ENCODE measurements at places on chromosomes 16 and 17.

GRCh38 chr16:66751053-66751302 lies 431 bp downstream of the DYNC1LI2 start:
- DNase-seq: no peak

- DNase-seq: no peak
Observed at GRCh38 chr16:680625-680945, 375 bp downstream of the STUB1 start.

DNA sequence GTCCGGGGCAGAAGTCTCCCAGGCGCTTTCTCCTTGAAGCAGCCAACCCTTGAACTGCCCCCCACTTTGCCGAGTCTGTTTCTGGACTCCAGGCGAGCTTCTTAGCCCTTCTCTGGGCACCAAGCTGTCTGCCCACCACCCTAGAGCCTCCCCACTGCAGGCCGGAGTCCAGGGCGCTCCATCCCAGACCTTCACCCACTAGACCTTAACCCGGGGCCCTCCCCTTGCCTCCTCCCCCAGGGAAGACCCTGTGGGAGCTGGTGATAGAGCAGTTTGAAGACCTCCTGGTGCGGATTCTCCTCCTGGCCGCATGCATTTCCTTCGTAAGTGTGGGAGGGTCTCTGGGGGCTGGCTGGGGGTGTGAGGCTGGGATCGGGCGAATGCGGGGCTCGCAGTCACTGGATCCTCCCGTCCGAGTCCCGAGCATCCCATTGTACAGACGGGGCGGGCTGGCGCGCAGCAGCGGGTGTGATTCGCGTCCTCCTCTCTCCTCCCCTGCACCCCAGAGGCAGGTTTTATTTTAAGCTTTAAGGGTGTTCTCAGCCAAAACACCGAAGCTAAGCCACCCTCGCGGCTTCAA lies 1.1 kb downstream of the ATP2A1 start:
- no peak for DNase-seq

DNA sequence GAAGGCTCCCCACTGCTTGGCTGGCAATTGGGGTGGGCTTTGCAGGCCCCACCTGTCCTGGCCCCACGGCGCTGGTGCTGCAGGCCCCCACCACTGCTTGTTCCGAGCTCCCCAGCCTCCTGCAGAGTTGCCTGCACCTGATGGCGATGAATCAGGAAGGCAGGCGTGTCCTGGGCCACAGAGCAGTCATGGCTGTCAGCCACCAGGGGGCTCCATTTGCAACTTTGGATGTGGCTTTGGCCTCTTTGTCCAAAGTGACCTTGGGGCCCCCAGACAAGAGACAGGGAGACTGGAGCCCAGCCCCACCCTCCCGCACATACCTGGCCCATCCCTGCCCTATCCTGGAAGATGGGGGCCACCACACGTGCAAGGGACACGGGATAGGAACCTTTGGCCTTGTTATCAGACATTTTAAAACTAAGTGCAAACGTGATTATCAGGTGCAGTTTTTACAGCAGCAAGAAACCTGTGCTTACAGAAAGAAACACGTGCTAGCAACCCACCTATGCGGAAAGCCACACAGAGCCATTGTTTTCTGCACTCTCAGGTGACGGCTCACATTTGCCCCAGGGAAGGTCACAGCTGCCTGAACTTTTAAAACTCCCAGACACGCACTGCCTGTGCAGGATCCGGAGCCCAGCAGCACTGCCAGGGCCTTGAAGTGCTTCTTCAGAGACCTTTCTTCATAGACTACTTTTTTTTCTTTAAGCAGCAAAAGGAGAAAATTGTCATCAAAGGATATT lies at the start of gene DNASE1:
DNASE1 (plus strand) TSS at position 443 of the 743 bp plus-strand sequence. CDS start 683 bp downstream, outside the sequence.
- peak; percentile 68 for DNase-seq

DNA sequence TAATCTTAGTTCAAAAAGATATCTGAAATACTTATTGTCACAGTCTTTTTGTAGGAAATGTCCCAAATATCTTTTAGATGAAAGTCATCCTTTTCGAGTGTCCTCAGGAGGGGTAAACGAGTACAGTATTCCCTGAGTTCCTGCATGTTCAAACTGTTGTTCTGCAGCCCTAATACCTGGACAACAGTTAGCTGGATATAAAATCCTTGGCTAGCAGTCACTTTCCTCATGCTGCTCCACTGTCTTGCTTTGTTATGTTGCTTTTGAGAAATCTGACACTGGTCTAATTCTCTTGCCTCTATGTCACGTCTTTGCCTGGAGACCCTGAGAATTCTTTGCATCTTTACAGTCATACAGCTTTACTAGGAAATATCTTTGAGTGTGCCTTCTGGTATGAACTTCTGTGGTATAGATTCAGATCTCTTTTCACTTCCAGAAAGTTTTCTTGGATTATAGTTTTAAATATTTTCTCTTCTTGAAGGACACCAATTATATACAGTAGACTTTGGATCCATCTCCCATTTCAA lies 9.5 kb downstream of the MBTD1 start:
- no peak for DNase-seq

DNA sequence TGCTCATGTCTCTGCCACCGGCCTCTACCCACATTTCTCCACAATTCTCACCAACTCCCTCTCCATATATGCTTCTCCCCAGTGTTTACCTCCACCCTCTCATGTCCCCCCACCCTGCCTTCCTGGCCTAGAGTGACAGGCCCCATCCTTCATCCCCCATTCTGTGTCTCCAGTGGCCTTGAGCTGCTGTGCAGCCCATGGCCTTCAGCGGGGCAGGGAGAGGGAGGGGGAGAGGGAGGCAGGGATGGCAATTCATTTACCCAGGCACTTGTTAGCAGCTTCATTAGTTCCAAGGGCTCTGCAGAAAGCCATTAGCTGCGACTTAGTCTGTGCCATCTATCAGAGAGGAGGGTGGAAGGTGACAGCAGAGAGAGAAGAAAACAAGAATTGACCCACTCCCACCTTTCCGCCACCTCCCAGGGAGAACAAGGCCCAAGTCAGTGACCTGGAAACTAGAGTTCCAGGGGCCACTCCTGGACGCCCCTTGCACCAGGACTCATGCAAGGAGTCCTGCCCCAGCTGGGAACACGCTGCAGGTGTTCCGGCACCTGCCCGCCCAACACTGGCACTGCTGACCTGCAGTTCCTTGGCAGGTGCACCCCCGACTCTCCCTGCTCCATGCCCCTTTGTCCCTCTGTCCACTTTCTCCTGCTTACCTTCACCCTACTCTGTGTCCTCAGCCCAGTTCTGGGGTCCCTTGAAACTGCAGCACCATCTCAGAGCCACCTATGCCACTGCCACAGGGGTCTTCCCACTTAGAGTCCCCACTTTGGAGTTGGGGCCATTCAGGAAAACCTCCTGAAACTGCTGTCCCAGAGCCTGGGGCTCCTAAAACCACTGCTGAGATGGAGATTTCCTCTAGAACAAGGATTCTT lies 23.5 kb upstream of the PYY start:
- no peak for DNase-seq

- DNase-seq: no peak
Observed at GRCh38 chr17:31369266-31369665, 22.2 kb upstream of the RAB11FIP4 start.

DNA sequence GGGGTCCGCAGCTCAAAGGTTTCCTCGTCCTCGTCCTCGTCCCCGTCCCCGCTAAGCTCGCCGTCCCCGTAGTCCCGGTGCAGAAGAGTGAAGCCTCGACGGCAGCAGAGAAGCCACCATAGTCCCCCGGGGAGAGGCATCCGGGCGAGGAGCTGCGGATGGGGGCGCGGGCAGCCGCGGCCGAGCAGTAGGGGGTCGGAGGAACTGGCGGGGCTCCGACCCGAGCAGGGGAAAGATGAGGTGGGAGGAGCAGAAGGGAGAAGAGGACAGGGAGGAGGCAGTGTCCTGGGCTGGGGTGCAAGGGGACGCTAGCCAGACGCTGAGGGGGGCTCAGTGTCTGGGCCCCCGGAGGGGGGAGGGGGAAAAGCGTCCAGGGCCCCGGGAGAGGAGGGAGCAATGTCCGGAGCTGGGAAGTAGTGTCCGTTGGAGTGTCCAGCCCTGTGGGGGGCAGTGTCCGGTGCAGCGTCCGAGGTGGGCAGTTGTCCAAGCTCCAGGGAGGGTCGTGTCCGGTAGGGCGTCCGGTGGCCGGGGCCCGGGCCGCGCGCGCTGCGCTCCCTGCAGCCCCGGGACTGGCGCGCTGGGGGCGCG lies at the start of gene PLEKHH3:
PLEKHH3 (minus strand) TSS at position 571 of the 588 bp plus-strand sequence; CDS start at position 140, 431 bp downstream.
- no peak for DNase-seq

- DNase-seq: no peak
Observed at GRCh38 chr17:8593830-8594229, 36.7 kb downstream of the MYH10 start.

GRCh38 chr17:17784657-17785267 lies 52.0 kb downstream of the SREBF1 start:
- DNase-seq: peak; percentile 11

- DNase-seq: no peak
Observed at GRCh38 chr17:15507001-15507400, 39.6 kb upstream of the CDRT4 start.

DNA sequence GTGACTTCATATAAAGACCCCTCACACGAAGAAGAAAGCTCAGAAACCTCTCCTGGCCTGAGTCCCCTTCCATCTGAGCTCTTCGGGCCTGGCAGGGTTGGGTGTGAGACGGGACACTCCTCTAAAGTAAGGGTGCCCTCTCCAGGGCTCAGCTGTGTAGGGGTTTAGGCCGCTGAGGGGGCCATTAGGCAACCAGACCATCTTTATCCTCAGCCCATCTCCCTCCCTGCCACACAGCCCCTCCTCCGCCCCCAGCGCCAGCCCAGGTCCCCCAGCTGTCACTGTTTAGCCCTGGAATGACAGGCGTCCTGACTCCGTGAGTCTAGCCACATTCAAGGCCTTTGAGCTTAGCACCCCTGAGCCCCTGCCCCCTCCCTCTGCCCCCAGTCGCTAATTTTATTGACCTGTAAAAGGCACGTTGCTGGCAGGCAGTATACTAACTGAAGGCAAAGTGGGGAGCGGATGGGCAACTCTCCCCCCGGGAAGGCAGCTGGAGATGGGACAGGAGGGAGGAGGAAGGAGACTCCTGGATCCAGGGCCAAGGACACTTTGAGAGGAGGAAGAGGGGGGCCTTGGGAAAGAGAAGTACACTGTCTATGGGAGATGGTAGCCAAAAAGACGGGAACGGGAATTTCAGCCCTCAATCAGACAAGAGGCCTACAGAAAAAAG lies 592 bp upstream of the ZNF385C start:
- DNase-seq: no peak

GRCh38 chr17:71593078-71593477 lies 527.7 kb upstream of the SOX9 start:
- DNase-seq: no peak

- DNase-seq: no peak
Observed at GRCh38 chr16:66207883-66208265, 158.6 kb upstream of the CDH5 start.

DNA sequence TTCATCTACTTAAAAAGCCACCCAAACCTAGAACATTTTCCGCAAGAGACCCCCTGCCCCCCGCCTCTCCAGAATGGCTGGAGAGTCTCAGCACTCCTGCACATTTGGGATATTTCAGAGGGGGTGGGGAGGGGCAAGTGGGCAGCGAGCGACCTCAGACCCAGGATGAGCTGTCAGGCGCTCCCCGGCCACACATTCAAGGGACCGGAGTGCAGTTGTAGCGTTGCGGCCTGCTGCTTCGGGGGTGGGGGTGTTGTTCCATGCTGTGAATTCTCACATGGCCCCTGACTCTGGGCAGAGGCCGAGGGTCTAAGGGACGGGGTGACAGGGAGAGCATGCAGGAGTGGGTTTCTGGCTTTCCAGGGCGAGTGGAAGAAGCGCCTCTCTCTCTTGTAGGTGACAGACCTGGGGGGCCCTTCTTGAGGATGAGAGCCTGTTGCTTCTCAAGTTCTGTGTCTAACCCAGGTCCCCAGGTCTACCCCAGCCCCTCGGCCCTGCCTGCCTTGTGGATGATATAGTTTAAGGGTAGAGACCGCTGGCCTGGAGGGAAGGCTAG lies 231.2 kb downstream of the SEC14L1 start:
- peak; percentile 12 for DNase-seq

- no peak for DNase-seq
Observed at GRCh38 chr16:8941718-8942344, 21.9 kb downstream of the USP7 start.

DNA sequence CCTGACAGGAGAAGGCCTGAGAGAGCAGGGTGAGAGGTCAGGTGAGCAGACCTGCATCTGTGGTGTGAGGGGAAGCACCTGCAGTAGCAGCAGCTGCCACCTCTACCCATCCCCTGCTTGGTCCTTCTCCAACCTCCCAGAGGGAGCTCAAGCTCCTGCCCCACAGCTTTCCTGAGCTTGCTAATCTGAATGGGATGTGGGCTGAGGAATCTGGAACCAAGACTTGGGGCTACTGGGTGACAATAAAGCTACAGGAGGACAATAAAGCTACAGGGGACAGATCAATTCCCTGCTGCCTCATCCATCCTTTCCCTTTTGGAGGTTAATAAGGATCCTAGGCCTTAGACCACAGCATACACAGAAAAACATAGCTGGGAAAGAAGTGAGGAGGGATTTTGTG lies 4.9 kb upstream of the TBX4 start:
- DNase-seq: no peak

DNA sequence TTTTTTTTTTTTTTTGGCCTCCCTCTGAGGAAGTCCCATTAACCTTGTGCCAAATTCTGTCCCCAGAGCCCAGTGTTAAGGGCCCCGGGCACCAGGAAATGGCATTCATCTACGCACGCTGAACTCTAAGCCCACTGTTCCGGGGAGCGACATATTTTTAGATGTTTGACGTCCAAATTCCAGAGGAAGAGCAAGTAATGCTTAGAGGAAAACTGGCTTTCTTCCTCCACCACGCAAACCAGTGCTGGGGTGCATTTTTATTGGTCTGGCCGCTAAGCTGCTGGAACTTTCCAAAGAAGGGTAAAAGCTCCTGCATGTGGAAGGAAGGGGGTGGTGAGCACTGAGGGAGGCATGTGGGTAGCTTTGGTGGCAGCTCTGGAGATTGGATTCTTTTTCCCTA lies 8.3 kb downstream of the WFDC1 start:
- DNase-seq: no peak

- DNase-seq: no peak
Observed at GRCh38 chr16:66130296-66130905, 236.1 kb upstream of the CDH5 start.

DNA sequence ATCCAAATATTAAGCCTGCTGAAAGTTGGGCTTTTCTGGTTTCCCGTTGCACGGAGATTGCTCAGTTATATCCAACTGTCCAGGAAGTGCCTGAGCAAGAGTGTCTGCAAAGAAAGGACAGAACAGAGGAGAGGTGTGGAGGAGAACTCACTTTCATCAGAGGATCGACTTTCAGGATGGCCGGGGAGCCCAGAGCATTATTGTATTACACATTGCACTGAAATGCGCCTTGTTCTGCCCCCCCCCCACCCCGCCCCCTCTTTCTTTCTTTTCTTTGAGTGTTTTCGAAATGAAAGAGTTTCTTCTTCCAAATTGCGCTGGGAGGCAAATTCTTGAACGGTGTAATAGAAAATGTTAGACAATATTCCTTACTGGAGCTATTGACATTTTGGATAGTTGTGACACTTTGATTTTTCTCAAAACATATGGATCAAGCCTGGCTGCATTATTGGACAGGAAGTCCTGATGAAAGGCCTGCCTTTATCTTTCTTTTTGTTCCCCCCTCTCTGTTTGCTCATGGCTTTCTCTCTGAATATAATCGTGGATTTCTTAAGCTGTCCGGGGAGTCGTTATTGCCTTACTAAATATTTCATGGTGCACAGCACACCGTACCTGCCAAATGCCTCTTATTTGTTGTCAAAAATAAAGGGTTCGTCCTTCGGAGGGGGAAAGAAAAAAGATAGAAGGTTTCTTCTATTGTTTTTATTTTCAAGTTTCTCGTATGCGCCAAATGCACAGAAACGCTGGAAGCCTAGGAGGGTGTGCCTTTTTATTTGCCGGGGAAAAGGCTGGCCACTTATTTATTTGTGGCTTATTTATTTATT lies 110.8 kb downstream of the IRX3 start:
- DNase-seq: no peak
